Stomach (tissue), 19 donors: ENCODE measurements at places on chromosomes 12 and 14. TPM values are rescaled to one million over a fixed set of nuclear protein-coding genes. Genes with fewer than 3 reads are reported as not detected.

DNA sequence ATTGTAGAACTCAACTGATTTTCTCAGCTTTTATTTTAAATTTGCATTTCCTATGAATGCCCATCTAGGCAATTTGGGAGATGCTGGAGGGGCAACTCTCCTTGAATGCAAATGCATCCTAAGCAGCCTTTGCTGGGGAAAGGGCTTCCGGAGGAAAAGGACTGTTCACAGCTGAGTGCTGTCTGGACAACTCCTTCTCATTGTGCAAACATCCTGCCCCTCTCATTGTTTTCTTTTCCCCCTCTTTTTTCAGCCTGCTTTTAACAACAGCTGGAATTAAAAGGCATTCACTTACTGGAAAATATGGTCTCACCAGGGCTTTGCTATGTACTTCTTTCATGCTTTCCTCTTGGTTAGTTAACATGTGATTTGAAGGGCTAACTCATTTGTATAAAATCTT lies 397.8 kb downstream of the FUT8 start:
- H3K36me3 ChIP-seq = no peaks in the 10 kb centered on the region
- no peak overlapping the region for H3K27ac ChIP-seq
- H3K4me3 ChIP-seq = no peak overlapping the region
- no peaks in the 10 kb centered on the region for H3K4me1 ChIP-seq
- no peaks in the 10 kb centered on the region for H3K27me3 ChIP-seq
- no peak for DNase-seq

Gene CLEC1A
- 1.1 TPM for polyA plus RNA-seq

DNA sequence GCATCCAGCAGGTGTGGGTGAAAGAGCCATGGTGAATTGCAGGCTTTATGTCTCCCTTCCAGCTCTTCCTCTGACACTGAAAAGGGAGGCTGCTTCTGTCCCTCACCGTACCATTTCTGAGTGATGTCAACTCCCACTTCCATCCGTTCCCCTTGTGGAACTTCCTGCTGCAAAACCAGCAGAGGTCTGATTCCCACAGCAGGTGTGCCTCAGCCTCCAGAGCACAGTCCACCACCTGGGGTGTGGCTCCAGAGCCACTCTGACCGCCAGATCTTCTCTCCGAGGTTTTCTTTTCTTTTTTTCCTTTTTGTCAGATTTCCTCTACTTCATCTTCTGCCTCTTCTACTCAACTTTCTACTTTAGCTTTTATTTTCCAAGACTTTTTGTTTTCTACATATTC lies 62.7 kb downstream of the CDC42BPB start:
- peaks cover 18% of the 10 kb centered on the region for H3K36me3 ChIP-seq
- H3K4me3 ChIP-seq = no peak overlapping the region
- H3K27ac ChIP-seq = no peak overlapping the region
- no peaks in the 10 kb centered on the region for H3K4me1 ChIP-seq
- no peak for DNase-seq

Gene TBK1
- polyA plus RNA-seq = 10.0 TPM

GRCh38 chr14:54040846-54041245 lies 84.2 kb upstream of the BMP4 start:
- H3K4me3 ChIP-seq = no peak overlapping the region
- H3K4me1 ChIP-seq = no peaks in the 10 kb centered on the region
- no peak overlapping the region for H3K27ac ChIP-seq
- H3K27me3 ChIP-seq = no peaks in the 10 kb centered on the region

Gene OTUB2
- polyA plus RNA-seq = 0.75 TPM

Gene ASB2
- 2.0 TPM for polyA plus RNA-seq

Gene FAR2
- polyA plus RNA-seq = 1.7 TPM

- no peak overlapping the region for H3K27ac ChIP-seq
- peaks cover 16% of the 10 kb centered on the region for H3K4me1 ChIP-seq
- H3K4me3 ChIP-seq = no peak overlapping the region
- peak; percentile 44 for DNase-seq
- H3K36me3 ChIP-seq = no peaks in the 10 kb centered on the region
- peaks cover 4% of the 10 kb centered on the region for H3K27me3 ChIP-seq
These were observed 91.2 kb downstream of the KIF26A start for GRCh38 chr14:104229534-104230055.

GRCh38 chr14:90274019-90274418 lies 17.7 kb downstream of the PSMC1 start:
- H3K27ac ChIP-seq = no peak overlapping the region
- H3K36me3 ChIP-seq = peaks cover 94% of the 10 kb centered on the region
- DNase-seq = no peak
- H3K27me3 ChIP-seq = no peaks in the 10 kb centered on the region
